Inflammatory macrophage treated with lipopolysaccharide for 4 hours (primary cell): ENCODE measurements at places on chromosomes 11 and 22.

- no peak for DNase-seq
Measured at GRCh38 chr11:67632982-67633755, 3.4 kb upstream of the NUDT8 start.

DNA sequence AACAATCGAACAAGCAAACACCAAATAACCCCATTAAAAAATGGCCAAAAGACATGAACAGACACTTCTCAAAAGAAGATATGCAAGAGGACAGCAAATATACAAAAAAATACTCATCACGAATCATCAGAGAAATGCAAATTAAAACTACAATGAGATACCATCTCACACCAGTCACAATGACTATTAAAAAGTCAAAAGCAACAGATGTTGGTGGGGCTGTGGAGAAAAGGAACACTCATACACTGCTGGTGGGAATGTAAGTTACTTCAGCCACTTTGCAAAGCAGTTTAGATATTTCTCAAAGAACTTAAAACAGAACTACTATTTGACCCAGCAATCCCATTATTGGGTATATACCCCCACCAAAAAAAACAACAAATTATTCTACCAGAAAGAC is 51.3 kb upstream of the FLI1 start:
- no peak for DNase-seq

DNA sequence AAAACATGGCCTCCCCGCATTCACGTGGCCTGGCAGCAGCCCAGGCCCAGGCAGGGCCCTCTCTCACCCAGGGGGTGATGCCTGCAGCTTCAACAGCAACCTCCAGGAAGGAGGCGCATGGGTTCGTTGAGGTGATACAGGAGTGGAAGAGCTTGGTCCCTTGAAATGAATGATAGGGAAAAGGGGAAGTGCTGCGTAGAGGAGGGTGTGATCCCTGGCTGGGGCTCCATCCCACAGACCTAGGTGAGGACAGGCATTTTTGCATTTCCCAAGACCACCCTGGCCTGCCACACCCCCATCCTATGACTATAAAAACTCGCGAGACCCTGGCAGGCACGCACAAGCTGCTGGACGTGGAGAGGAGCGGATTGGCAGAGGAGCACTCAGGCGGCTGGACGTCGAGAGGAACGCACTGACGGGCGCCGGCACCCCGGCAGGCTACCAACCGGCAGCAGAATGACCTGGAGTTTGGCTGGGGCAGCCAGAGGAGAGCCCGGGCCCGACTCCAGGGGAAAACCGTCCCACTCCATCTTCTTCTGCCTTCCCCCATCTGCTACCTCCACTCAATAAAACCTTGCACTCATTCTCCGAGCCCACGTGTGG is 32.6 kb downstream of the RTN4R start:
- no peak for DNase-seq

GRCh38 chr22:42342426-42343120 is 72.1 kb upstream of the TCF20 start:
- DNase-seq = no peak

DNA sequence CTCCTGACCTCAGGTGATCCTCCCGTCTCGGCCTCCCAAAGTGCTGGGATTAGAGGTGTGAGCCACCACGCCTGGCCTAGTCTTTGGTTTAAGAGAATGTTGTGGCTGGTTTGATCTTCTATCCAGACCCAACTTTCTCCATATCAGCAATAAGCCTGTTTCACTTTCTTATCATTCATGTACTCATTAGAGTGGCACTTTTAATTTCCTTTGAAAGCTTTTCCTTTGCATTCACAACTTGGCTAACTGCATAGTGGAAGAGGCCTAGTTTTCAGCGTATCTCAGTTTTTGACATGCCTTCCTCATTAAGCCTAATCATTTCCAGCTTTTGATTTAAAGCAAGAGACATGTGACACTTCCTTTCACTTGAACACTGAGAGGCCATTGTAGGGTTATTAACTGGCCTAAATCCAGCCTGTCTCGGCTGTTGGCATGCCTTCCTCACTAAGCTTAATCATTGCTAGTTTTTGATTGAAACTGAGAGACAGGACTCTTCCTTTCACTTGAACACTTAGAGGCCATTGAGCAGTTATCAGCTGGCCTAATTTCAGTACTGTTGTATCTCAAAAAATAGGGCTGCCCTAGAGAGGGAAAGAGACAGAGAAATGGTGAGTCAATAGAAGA is 13.1 kb upstream of the RPL3 start:
- no peak for DNase-seq

- no peak for DNase-seq
Measured at GRCh38 chr11:102476812-102477211, 24.2 kb upstream of the TMEM123 start.

DNA sequence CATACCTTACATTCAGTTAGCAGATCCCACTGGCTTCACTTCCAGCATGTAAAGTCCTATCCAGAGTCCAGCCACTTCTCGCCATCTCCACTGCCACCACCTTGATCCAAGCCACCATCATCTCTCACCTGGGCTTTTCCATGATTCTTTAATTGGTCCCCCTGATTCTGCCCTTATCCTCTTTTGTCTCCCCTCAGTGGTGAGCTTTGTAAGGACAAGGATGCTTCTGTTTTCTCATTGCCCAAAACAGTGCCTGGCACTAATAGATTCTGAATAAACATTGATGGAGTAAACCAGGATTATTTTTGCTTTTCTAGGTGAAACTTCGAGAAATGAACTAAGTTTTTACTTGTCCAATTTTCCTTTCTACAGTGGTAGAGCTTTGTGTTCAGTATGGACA is 4.4 kb downstream of the POLA2 start:
- DNase-seq = no peak

DNA sequence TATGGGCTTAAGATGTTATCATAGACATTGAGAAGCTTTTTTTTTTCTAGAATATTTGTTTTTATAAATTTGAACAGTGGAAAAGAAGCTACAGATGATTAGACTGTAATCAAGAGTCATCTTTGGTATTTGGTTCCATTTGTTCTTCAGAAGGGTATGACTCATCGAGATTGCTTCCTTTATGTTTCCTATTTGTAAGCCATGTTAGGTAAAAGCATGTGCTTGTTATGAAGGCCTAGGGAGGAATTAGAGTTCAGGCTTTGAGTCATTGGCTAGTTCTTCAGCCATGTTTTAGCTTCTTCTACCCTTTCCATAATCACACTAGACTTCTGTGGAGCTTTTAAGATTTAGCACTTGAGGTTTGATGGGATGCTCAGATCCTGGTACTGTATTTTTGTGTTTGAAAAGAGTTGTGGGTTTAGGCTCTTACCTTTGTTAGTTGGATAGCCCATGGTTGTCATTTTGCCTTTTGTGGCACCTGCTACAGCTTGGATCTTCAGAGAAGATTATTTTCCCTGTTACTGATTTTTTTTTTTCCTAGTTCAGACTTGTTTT is 44.3 kb downstream of the POLD3 start:
- DNase-seq = peak; percentile 85

DNA sequence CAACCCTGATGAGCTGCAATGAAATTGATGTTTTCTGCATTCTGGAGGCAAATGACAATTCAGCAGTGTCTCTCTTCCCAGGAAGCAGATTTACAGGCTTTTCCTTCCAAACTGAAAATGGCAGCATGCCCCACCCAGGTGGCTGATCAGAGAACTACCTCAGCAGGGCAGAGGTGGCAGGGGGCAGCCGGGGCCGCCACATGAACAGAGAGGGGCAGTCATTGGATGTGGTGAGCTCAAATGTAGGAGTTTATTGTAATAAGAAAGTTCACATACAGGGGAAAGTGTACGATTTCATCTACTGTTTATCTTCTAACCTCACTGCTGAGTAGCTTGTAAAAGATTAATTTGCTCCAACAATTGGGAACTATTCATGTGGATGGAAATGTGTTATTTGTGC is 15.7 kb upstream of the PARVA start:
- no peak for DNase-seq

GRCh38 chr11:80694385-80694784 is 1253.6 kb upstream of the TENM4 start:
- no peak for DNase-seq

- no peak for DNase-seq
Measured at GRCh38 chr11:60125956-60126585, 37.6 kb downstream of the MS4A2 start.

DNA sequence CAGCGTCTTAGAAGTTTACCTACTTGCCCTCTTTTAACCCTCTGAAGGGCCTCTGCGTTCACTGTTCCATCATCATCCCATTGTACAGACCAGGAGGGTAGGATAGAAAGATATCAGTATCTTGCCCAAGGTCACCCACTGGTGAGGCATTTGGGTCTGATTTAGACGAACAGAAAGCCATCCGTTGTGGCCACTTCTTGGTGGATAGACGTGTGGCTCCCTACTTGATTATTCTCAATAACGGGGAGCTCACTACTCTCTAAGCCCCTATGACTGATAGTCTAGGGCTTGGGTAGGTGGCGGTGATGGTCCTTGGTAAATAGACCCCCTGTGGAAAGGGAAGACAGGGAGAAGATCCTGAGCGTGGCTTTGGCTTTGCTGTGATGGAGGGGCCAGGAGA is 28.6 kb upstream of the PRR5 start:
- no peak for DNase-seq

- no peak for DNase-seq
Measured at GRCh38 chr22:34842630-34843029, 223.3 kb upstream of the ISX start.

DNA sequence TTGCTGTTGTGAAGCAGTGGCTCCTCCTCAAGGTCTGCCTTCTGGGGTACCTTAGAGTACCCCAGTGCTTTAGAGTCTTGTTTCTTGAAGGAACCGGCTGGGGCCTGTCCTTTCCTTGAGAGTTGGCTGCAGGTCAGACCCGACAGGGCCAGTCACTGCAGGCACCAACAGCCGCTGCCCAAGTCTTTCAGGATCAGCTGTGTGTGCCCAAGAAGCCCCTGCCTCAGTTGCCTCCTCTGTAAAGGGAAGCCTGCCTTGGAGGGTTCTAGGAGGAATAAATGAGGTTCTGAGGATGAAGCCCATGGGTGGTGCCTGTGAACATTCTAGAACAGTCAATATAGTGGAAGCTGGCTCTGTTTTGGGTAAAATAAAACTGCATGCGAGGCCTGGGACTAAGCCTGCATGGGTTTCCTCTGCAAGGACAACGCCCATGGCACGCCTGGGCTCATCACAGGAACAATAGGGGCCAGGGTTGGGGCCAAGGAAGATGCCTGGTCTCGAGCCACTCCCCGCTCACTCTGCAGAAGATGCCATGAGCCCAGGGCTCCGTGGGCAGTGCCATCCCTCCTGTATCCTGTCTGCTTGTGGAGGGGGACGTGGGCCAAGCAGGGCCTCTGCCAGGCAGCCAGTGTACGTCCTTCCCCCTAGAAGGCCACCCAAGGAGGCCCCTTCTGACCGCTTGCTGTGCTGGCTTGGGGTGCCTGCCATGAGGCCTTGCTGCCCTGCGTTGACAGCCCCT is 81.6 kb downstream of the MED15 start:
- no peak for DNase-seq

DNA sequence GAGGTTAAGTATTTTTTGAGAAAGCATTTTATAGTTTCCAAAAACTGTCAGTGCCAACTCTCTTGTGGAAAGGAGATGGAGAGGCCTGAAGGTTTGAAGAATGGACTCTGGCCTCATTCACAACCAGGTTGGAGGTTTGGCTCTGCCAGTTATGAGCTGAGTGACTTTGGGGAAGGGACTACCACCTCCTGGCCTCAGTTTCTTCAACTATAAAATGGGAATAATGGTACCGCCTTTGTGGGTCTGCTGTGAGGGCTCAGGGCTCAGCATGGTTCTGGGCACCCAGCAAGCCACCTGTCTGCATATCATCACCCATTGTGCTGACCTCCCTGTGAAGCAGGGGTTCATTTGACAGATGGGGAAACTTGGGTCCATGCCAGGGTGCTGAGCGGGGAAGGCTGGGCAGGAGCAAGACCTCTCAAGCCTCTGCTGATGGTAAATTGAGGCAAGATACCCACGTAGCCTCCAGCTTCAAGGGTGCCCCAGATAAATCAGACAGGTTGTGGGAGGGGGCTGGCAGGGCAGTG is 3.5 kb upstream of the LIF start:
- DNase-seq = no peak

DNA sequence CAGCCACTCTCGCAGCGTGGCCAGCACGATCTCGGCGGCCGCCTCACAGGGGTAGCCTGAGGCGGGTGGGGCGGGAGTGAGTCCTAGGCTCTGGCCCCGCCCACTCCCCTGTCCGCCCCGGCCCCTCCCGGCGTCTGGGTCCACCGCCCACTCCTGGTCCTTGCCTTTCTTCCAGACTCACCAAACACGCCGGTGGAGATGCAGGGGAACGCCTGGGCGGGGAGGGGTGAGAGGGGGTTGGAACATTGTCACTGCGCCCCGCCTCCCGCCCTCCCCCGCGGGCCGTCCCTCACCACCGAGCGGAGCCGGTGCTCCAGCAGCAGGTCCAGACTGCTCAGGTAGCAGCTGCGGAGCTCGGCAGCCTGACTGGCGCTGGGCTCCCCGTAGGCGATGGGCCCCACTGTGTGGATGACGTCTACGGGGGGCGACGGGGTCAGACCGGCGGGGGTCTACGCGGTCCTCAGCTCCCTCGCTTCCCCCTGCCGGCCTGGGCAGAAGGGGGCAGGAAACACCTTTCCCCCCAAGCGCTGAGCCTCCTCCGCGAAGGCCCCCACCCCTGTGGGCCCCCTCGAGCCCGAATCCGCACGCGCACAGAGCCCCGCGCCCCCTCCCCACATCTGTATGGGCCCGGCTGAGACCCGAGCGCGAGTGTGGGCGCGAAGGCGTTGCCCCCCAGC is 13.2 kb downstream of the OTUB1 start:
- DNase-seq = peak; percentile 43

- DNase-seq = no peak
Measured at GRCh38 chr22:25122136-25122764, 77.4 kb upstream of the CRYBB3 start.

DNA sequence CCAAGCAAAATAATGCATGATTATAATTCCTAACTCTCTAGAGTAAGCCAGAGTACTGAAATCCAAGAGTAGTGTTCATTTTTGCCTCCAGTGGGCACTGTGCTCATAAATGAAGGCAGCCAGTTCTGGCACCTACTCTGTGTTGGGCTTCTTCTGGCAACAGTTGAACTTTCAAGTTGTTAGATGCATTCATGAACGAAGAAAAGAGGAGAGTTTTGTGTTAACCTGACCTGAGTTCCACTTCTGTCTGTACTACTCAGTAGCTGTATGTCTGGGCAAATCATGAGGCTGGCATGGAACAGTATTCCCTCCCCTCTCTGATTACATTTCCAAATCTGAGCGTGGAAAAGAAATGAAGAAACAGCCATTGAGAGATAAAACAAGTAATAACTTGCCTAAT is 20.3 kb upstream of the TENM4 start:
- peak; percentile 9 for DNase-seq

GRCh38 chr11:87529486-87529885 is 491.8 kb downstream of the TMEM135 start:
- no peak for DNase-seq

GRCh38 chr11:128949791-128950454 is 7.3 kb upstream of the TP53AIP1 start:
- no peak for DNase-seq

DNA sequence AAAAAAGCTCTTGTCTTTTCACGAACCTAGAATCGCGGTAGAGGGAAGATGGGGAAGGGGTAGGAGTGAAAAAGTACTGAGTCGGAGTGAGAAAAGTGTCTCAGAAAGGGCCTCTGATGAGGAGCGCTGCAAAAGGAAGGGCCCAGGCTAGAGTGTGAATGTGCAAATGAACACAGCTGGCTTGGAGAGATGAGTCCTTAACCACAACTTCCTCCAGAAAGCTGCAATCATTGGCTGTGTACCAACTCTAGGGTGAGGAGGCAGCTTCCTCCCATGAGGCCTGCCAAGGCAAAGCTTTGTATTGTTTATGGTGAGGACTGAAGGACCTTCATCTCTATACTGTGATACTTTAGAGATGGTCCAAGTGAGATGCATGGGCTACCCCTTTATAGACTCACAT is 566.9 kb upstream of the ANO5 start:
- peak; percentile 86 for DNase-seq

- no peak for DNase-seq
Measured at GRCh38 chr11:116603728-116604323, 169.0 kb downstream of the BUD13 start.

- DNase-seq = no peak
Measured at GRCh38 chr11:78231962-78232501, 43.3 kb downstream of the USP35 start.
